GM12865 (cell line): ENCODE measurements at places on chromosomes 12 and 14.

DNA sequence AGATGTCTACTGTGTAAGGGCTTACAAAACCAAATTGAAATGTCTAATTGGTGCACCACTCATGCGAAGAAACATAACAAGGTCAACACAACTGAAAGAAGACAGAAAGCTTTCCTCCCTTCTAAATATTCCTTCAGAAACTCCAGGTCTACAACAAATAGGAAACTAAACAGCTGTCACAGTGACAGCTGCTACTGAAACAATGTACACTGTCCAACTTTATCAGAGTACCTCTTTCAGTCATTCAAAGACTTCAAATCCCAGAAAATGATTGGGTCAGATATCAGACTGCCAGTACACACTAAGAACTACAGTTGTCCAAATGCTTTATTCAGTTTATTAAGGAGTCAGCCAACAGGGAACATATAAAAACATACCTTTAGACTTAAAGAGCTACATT lies 35.2 kb downstream of the CEP128 start:
- no peak for DNase-seq

GRCh38 chr12:32947206-32948067 lies 50.9 kb upstream of the PKP2 start:
- no peak for DNase-seq

DNA sequence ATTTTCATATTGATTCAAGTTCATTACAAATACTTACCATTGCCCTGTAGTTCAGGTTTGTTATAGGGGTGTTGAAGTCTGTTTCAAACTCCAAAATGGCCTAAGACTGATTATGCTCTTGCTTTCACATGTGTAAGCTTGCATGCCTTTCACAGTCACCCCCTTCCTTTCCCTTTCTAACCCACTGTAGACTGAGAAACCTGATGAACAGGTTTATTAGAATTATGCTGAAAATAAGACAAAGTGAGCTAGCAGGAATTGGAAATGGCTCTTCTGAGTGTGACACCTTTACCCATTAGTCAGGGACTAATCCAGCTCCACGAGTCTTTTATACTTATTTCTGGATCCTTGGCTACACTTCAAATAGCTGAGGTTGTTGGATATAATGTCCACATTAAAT lies 38.9 kb downstream of the FBXO33 start:
- no peak for DNase-seq

GRCh38 chr12:18676996-18677588 lies 60.7 kb downstream of the PLCZ1 start:
- DNase-seq: no peak

DNA sequence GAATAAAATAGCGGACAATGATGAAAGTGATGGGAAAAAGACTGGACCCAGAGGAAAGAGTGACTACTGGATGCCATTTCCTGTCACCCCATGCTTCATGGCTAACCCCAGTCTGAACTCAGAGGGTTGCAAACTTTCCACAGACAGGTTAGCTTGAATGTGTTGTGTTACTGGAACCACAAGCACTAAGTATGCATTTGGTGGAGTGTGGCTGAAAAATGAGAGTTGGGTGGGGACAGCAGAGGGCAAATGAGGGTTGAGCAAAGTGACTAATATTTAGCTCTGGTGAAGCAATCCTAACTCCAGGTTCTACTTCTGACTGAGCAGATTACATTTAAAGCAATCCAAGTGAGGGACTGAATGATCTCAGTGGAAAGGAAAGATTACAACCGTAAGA lies 1.6 kb downstream of the SLC16A7 start:
- peak; percentile 89 for DNase-seq

- no peak for DNase-seq
Measured at GRCh38 chr12:76137606-76138005, 53.1 kb upstream of the NAP1L1 start.

DNA sequence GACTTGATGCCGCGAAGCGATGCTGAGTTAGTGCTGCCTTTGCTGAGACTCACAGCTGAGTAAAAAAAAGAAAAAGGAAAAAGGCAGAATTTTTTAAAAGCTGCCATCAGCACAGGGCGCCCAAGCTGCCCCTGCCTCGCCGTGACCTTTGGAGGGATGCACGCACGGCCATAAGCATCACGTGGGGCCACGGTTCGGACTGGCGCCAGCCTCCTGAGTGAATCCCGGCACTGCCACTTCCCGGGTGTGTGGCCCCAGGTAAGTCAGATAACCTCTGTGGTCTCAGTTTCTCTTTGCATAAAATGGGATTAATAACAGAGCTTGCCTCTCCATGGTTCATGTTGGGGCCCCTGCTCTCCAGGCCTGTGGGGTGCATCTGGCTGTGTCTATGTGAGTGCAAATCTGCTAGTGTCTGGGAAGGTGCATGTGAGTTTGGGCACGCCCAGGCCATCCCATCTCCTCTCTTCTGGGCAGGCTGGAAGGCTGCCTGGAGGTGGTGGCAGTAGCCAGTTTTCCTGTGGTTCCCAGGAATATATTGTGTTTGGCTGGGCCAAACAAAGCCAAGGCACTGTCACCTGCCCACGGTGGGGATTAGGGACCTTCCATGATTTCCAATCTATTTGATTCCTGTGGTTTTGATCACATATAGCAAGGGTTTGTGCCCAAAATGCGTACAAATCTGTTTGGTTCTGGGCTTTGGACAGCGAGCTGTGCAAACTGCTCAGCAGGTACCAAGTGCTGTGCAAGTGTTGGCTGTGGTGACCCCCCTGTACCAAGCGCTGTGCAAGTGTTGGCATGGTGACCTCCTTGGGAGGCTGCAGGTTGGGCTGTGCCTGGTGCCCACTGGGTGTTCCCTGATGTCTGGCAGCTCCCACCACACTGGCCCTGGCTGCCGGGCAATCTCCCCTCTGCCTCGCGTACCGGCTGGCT lies 43.5 kb upstream of the NCOR2 start:
- no peak for DNase-seq

DNA sequence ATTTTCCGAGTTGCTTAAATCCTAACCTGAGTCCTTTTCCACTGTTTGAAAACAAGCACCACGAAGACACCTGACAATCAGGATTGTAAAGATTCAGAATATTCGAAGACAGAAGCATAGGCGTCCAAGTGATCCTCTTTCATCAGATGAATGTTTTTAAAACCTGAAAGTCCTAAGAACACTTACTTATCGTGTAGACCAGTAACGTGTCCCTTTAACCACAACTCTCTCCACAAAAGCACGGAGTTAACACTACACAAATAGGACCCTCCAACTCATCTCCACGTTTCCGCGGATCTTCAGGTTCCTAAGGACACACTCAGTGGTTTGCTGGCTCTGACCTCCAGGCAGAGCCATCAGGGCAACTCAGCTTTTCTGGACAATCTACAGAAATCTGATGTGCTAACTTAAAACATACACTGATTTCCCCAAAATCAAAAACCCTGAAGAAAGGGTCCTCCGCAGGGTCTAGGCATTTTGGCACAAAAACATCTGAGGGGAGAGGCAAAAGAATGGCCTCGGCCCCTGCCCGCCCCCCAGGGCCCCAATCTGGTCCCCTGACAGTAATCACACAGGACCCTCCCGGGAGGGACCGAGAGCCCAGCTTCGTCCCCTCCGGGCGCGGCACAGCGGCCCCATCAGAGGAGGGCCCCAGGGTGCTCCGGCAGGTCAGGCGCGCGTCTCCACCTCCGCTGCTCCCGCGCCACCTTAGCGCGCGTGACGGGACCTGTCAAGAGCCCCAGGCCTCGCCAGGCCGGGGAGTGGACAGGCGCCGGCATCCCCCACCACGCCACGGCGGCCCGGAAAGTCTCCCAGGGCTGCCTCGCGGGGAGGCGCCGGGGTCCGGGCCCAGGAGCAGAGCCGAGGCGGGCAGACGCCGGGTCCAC lies 925 bp downstream of the DICER1 start:
- DNase-seq: peak; percentile 57

DNA sequence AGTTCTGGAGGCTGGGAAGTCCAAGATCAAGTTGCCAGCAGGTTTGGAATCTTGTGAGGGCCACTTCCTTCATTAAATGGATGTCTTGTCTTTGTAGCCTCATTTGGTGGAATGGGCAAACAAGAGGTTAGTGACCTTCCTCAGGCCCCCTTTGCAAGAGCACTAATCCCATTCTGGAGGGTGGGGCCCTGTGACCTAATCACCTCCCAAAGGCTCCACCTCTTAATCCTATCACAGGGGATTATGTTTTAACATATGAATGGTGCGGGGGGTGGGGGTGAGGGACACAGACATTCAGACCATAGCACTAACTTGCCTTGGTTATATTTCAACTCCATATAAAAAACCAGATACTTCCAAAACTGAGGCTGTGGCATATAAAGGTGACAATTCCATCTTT lies 59.9 kb upstream of the PPP4R3A start:
- DNase-seq: no peak

- DNase-seq: no peak
Measured at GRCh38 chr12:41213107-41213506, 25.0 kb downstream of the PDZRN4 start.

DNA sequence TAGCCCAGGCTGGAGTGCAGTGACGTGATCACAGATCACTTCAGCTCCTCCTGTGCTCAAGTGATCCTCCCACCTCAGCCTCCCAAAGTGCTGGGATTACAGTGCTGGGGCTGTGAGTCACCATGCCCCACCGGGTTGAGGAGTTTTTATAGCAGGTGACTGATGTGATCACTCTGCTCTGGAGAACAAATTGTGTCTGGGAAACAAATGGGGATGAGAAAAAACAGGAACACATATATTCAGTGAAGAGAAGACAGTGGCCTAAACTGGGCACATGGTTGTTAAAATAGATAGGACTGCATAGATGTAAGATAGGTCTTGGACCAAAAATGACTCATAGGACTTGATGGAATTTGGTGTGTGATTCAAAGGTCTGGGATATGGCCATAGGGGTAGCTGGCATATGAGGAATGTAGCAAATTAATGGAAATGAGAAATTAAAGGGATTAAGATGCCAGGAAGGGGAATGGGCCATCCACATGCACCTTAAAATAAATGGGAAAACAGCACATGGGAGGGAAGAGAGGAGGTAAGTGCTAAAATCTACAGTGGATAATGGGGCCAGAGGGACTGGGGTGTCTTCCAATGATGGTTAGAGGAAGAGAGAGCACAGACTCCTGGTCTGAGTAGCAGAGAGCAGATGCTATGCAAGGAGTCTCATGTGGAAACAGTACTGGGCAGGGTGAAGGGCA lies 11.2 kb downstream of the BCAT1 start:
- DNase-seq: no peak

DNA sequence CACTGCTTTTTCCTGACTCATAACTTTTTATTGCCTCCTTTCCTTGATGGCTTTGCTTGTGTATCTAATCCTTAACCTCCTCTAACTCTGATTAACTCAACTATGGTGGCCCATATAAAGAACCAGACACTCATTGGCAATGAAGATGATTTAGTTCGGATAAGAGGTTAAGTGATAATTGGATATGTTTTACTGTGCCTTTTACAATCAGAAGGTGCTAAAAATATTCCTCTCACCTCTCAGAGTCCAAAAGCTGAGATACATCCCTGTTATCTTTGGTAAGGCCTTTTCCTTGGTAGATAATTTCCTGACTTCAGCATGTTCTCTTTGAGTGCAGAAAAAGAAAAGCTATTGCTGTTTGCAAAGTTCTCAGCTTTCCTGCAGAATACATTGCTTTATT lies 367.7 kb downstream of the SLC16A7 start:
- no peak for DNase-seq

DNA sequence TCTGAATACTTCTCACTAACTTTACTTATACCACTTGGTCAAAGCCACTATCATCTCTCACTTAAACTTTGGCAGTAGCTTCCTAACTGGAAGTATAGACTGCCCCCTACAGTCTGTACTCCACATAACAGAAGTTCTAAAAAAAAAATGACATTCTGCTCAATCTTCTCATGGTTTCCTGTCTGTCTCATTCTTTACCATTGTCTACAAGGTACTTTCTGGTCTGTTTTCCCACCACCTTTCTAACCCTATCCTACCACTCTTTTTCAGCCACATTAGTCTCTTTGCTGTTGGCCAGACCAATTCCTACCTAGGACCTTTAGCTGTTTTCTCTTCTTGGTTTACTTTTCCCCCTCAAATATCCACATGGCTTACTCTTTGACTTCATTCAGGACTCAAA lies 14.7 kb downstream of the CPSF6 start:
- DNase-seq: peak; percentile 74

GRCh38 chr12:120571299-120571698 lies 9.9 kb downstream of the POP5 start:
- no peak for DNase-seq

DNA sequence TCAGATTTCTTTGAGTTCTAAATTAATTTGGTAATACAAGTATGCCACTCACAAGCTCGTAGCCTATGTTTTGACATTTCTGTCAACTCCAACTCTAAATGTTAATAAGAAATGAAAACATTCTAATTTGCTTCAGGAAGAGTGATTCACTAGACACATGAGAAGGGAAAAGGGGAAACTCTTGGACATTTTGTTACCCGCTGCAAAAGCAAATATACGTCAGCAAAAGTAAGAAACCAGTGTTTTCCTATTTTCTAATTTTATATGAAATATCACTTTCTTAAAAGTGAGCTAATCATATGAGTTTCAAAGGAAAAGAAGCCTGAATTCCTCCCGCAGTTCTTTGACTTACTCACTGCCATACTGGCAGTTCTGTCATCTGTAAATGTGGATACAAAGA lies 162.3 kb downstream of the GRIP1 start:
- no peak for DNase-seq

- peak; percentile 35 for DNase-seq
Measured at GRCh38 chr12:12384571-12385340, 27.9 kb downstream of the BORCS5 start.

DNA sequence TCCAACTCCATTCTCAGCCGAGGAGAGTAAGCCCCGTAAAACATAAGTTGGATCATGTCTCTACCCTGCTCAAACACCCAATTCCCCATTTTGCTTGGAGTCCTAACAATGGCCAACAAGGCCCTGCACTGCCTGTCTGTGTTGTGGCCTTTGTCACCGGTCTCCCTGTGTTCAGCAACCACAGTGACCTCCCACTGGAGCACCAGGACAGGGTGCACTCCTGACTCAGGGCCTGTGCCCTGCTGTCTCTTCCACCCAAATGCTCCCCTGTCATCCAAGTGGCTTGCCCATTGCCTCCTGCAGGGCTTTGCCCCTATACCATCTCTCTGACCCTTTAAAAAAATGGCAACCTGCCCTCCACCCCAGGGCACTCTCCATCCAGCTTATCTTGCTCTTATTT lies 4.4 kb upstream of the KRT85 start:
- no peak for DNase-seq

- DNase-seq: no peak
Measured at GRCh38 chr12:100576331-100577036, 3.0 kb downstream of the GAS2L3 start.

GRCh38 chr12:76495556-76495955 lies 64.0 kb downstream of the OSBPL8 start:
- DNase-seq: no peak
